Right kidney (tissue), 9 donors: ENCODE measurements at places on chromosomes 4 and X.

DNA sequence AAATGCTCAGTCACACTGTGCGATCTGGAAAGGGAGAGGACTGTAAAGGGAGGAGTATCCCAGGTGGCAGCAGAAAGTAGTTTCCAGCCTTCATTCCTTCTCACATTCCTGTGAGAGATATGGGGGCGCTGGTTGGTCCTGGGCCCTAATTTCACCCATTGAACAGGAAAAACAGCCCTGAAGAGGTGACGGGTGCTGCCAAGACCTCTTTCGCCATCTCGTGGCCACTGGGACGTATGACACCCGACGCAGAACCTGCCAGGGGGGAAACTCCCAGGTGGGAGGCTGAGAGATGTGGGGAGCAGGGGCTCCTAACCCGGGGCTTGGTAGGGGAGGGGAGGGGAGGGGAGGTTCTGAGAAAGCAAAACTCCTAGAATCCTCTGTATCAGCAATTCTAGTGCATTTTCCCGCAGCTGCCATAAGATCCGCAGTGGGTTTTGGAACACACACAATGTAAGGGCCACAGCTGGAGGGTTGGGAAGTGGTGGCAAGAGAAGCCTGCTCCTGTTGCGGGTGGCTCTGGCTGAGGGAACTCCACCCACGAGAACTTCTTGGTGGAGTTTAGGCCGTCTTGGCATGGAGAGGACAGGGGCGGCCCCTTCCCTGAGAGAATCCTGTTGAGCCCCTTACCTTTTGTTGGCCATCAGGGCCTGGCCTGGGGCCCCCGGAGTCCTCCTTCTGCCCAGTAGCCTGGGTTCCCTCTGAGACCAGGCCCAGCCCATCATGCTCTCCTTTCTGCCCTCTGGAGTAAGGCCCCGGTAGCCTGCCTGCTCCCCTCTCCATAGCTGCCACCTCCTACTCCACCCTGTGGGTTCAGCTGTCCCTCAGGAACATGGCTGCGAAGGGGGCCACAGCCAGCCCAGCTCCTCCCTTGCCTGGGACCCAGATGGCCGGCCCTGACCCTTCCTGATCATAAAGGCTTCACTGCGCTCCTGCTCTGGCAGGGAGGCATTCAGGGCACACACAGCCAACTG, 134.1 kb downstream of the OR13H1 start:
- no peak for DNase-seq

DNA sequence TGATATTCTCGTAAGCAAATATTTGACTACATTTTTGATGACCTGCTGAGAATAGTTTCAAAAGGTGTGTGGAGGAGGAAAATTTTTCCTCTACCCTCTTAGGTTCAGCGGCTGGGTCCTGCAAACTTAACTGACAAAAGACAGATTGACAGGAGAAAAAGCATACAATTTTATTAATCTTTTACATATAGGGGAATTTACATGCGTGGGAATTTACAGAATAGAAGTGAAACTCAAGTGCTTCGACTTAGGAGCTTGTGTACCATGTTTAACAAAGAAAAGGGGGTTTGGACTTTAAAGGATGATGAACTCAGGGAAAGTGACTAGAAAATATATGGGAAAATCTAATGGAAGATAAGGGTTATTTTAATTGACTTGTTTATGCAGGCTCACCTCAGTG, 2.5 kb downstream of the HERC6 start:
- DNase-seq: no peak

- DNase-seq: no peak
Observed at GRCh38 chr4:90219822-90220221, 92.6 kb downstream of the CCSER1 start.

DNA sequence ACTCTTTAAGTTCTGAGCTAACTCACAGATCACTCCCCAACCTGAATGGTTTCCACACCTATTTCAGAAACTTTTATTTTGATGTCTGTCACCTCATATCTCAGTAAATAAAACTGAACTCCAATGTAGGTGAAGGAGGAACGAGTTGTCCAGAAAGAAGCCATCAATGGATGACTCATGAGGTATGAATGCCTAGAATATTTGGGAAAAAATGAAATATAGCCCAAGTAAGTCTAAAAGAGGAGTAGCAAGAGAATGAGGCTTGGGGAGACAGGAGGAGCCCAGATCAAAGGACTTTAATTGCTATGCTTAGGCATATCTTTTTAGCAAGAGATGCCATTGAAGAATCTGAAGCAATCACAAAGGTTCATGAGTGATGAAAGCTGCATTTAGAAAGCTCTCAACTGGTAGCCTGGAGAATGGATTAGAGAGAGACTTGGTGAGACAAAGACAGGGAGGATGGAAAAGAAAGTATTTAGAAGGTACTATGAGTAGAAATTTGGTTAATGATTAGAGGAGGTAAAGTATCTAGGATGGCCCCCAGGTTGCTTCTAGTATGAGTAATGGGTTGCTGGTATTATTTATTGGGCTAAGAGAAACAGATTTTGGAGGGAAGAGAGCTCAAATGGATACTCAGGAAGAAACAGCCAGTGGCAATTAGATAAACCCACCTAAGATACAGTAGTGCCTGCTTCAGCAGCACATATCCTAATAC, 39.4 kb downstream of the NOCT start:
- DNase-seq: no peak

DNA sequence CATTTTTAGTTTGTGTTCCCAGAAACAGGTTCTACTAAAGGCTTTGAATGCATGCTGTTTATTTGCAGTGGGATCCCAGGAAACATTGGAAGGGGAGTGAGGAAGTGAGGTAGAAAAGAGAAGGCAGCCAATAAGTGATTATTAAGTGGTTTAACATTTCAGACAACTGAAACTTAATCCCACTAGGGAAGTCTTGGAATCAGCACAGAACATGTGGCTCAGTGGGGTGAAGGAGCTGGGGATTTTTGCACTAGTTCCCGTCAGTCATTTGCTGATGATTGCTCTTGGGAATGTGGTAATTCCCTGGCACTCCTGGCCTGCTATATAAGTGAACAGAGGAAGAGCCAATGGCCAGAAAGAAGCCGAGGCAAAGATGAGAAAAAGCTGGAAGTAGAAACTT, 1053.0 kb upstream of the IGFBP7 start:
- DNase-seq: no peak

GRCh38 chrX:72271091-72271788, 5.8 kb downstream of the RPS4X start:
- no peak for DNase-seq

DNA sequence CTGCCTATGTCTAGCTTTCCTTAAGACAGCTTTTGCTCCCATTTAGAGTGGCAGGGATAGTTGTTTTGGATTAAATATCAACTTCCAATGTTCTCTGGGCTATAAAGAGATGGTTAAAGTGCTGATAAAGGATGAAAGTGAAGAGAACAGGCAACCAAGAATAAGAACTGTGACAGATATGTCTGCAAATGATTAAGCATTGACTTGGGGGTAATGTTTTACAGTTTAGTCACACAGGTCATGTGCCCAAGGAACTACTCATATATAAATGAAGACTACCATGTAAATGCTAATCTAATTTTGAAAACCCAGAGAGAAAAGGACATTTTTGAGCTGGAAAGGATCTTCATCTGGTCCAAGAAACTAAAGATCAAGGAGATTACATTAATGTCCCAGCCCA, 42.1 kb downstream of the RBMX2 start:
- DNase-seq: no peak

- DNase-seq: no peak
Observed at GRCh38 chr4:87844452-87844851, 11.7 kb downstream of the MEPE start.

DNA sequence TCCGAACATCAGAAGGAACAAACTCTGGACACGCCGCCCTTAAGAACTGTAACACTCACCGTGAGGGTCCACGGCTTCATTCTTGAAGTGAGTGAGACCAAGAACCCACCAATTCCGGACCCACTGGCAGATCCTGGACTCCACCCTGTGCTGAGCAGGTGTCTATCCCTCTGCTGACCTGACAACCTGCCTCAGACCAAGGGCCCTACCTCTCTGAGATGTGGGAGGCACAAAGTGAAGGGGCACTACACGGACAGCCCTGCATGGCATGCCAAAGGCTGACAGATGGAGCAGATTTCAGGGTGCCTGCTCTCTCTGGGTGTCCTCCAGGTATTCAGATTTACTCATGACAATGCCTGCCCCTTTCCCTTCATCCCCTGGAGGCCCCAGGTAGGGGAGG, 14.0 kb upstream of the HSFX1 start:
- DNase-seq: no peak

DNA sequence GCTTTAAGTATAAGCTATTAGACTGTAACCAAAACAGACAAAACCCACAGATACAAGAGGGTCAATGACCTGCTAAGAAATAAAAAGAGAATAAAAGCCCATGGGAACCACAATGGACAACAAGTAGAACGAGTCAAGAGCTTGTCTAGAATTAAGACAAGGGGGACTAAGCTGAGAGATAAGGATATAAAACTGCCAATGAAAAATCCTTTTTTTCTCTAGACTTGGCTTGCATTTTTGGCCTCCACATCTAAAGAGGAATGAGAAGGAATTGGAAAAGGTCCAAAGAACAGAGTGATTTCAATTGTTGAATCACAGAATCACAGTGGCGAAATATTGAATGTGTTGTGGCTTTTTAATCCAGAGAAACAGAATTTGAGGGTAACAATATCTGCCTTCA, 135.7 kb downstream of the QDPR start:
- DNase-seq: no peak

DNA sequence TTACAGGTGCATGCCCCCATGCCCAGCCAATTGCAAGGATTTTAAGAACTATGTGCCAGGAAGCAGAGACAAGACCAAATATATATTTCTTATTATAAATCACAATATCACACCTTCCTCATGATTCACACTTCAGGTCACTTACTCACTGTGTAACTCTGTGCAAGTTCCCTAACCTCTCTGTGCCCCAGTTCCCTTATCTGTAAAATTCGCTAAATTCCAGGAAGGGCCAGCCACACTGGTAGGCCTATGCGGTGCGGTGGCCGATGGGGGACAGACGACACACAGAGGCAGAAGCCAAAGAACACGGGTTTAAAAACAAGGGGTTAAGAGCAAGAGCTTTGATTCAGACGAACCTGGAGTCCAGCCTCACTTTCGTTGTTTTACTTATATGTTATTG, 2.8 kb downstream of the TRIM2 start:
- no peak for DNase-seq

DNA sequence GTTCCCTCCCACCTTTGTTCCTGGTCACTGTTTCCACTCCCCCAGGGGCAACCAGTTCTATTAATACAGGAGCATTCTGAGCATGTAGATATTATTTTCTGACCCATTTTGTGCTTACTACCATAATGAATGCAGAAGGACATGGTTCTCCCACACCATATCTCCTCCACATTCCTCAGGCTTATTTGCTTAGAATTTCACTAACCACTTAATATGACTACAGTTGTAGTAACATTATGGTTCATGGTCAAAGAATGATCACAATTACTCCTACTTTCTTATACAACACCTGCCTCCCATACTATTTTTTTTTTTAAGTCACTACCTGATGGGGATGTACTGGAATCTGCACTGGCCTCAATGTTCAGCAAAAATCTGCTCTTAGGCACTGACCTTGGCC, 7.5 kb upstream of the FAM184B start:
- no peak for DNase-seq
